ELF-1 (cell line): ENCODE measurements at places on chromosomes 5 and 9.

GRCh38 chr9:137253717-137254623 lies 1.2 kb upstream of the NELFB start:
- no peak for DNase-seq

- no peak for DNase-seq
Observed at GRCh38 chr5:66498791-66499207, 97.4 kb upstream of the MAST4 start.

- no peak for DNase-seq
Observed at GRCh38 chr5:169260896-169261569, 39.9 kb downstream of the SLIT3 start.

GRCh38 chr9:104863180-104863883 lies 64.6 kb downstream of the ABCA1 start:
- DNase-seq: peak; percentile 78

DNA sequence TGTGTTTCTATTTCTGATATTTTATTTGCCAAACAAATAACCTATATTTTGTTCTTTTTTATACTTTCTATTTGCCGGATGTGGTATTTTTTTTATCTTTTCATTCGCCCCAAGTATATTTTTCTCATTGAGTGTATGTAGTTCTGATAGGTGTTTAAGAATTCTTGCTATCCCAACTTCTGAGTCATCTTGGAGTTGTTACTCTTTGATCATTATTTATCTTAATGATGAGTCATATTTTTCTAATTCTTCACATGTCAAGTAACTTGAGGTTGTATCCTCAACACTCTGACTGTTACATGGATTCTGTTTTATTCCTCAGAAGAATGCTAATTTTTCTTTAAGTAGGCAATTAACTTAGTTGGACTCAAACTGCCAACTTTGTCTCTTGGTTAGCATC lies 498.1 kb downstream of the TLE1 start:
- no peak for DNase-seq

DNA sequence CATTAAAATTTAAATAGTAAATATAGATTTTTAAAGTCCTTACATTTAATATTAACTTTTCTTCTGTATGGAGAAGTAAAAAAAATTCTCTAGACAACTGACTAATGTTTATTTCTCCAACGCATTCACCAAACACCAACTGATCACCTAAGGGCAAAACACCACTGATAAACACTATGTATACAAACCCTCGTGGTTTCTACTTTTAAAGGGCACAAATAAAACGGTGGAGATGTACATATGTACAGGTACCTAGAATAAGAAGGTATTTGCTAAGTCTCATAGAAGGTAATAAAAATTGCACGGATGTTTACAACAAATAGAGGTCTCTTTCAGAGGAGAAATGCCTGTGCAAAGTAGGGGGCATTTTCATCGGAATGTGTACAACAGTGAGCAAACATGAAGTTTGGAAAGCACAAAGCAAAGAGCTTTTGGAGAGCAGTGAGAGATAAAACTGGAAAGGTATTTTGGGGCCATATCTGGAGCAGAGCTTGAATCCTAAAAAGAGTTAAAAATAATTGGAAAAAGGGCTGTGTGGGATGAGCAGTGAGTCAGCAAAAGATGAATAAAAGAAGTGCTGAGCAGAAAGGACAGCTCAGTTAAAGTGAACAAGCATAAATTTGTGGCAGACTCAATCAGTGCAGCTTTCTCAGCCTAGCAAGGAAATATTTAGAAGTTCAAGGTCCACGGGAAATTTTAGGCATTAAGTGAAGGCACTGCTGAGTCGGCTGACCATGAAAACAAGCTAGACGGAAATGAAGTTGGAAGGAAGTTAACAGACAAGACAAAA lies 160.0 kb downstream of the TMEM161B start:
- no peak for DNase-seq

- no peak for DNase-seq
Observed at GRCh38 chr9:126084008-126084407, 242.6 kb upstream of the MVB12B start.

GRCh38 chr5:67879620-67880510 lies 335.7 kb upstream of the PIK3R1 start:
- no peak for DNase-seq

GRCh38 chr5:75509956-75510355 lies 1.5 kb downstream of the CERT1 start:
- DNase-seq: no peak

DNA sequence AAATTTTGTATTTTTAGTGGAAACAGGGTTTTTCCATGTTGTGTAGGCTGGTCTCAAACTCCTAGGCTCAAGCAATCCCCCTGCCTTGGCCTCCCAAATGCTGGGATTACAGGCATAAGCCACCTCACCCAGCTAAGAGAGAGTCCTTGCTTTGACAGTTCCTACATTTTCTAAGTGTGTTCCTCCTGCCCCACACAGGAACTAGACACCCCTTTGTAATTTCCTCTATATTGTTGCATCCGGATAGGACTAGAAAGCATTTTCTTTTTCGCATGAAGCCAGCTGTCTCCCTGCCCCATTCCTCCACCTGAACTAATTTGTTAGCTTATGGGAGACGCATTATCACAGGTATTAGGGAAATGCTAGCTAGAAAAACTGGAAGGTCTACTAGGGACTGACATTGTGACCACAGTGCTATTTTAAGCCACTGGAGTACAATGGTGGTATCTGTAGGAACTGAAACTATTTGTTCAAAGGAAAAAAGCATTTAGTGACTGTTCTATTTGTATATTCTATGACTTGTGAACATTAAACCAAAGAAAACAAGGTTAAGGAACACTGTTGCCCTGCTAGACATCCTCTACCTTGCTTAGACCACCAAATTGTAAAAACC lies 214.1 kb downstream of the SMARCA2 start:
- DNase-seq: no peak

DNA sequence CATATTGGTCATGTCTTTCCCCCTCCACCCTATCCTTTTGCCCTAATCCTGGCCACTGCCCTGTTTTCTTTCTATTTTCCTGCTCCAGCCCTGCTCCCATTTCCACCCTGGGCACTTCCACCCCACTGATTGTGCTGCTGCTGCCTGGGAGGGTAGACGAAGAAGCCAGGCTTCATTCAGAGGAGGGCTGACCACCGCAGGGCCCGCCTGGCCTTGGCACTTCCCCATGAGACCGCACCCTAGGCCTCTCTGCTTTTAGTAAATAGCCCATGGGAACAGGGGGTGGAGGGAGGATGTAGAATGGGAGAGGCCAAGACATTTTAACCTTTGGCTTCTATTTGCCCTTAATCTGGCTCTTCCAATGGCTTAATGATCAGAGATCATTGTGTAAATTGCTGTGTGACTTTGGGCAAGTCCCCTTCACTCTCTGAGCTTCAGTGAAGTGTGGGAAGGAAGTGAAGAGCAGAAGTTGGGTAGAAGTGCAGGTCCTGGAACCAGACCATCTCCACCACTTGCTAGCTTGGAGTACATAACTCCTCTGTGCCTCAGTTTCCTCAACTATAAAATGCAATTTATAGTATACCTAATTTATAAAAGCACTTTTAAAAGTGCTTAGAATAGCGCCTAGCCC lies 13.6 kb upstream of the GPX3 start:
- no peak for DNase-seq

DNA sequence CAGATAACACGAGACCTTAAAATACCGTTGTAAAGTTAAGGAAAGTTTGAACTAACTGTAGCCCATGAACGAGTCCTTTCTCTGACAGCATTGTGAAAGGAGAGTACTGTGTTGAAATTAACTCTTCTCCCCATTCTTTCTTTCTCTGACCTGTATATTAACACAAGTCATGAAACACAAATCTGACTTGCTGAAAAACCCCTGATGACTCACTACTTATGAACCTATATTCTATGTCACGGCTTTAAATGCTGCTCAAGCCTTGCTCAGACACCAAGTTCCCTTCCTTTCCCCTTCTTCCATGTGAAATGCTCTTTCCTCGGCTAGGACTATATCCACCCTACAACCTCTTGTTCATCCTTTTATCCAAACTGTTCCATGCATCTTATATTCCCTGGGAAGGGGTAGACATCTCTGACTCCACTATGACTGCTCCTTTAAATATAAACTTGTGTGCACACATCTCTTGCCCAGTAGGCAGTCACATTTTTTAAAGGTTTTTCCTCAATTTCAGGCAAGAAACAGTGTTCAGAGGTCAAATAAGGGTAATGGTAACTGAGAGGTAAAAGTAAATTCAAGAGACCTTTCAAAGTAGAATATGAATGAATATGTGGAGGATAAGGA lies 142.9 kb downstream of the NFIB start:
- no peak for DNase-seq

DNA sequence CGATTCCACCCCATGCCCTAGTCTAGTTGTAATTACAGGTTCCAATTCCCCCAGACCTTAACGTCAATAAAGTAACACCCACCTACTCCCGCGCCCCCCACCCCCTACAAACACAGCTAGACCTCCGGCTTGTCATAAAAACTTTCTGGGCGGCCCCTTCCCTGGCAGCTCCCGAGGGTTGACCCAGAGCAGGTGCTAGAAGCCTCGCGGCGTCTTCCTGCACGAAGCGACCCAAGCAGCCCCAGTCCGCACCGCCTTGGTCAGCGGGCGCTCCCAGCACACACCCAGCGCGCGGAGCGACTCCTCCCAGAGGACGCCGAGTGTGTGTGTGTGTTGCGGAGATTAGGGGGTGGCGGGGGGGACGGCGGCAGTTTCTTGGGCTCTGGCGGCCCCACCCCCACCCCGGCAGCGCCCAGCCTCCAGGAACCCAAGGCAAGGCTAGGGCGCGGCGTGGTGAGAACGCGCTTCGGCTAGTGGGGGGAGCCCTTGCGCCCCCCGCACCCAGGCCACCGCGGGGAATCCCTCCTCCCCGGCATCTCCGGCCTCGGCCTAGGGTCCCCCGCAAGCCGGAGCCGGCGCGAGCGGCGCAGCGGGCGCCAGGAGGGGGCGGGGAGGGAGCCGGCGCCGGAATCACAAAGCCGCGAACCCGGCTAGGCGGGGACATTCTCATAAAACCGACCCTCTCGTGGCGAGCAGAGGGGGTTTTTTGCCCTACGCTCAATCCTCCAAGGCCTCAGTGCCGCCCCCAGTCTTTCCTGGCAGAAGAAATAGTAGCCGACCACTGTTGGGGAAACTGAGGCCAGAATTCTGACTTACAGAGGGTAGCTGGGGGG lies 2.2 kb downstream of the PCDH1 start:
- DNase-seq: peak; percentile 63

- DNase-seq: no peak
Observed at GRCh38 chr5:157984611-157985010, 125.7 kb upstream of the CLINT1 start.

DNA sequence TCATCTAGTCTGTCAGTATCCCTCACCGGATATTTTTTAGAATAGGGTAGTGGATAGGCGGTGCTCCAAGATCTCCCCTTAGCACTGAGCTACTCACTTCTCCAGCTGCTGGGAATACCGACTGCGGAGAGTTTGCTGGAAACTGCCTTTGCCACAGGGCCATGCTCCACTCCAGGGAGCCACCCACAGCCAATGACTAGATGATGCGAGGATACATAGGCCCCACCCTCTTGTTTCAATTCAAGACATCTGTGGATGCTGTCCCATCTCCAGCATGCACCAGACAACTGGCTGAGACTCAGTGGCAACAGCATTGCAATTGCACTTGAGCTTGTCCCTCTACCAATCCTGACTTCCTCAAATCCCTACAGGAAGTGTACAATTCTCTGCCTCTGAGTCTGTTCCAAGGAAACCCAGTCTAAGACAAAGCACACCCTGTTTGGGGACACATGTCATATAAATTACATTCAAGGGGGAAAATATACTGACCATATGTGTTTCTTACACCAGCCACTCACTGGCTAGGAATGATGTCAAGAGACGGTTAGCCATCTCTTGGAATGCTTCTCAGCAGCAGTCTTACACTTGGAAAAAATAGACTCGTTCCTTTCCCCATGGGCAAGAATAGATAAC lies 312.6 kb upstream of the KIF2A start:
- no peak for DNase-seq

DNA sequence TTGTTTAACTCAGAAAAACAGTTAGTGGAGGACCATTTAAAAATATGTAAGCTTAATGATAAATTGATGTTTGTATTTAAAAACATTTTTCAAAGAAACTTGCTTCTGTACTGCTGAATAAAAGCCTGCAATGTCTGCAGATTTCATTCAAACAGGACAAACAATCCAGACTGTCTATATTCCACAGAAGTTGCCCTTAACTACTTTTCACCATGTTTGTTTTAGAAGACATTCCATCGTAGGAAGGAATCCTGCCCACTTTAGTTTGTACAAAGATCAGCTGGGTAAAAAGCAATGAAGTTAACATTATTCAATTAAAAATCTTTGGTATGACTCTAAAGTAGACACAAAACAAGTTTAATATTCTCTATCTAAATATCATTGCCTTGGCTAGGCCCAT lies 195.7 kb upstream of the CCNH start:
- DNase-seq: no peak

- DNase-seq: no peak
Observed at GRCh38 chr5:39337252-39337915, 26.9 kb downstream of the C9 start.

DNA sequence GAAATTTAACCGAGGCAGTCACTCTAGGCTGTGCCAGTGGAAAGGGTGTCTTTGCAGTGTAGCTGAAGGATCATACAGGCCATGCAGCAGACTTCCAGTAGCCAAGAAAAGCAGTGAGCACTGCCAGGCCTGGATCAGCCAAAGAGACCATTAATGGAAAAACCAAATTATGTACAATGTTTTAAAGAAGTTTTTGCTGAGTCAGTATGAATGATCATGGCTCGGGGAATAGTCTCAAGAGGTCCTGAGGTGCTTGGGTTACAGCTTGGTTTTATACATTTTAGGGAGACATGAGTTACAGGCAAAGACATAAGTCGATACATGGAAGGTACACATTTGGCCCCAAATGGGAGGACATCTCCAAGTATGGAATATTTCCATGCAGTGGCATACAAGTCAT lies 141.3 kb downstream of the YTHDC2 start:
- DNase-seq: no peak

DNA sequence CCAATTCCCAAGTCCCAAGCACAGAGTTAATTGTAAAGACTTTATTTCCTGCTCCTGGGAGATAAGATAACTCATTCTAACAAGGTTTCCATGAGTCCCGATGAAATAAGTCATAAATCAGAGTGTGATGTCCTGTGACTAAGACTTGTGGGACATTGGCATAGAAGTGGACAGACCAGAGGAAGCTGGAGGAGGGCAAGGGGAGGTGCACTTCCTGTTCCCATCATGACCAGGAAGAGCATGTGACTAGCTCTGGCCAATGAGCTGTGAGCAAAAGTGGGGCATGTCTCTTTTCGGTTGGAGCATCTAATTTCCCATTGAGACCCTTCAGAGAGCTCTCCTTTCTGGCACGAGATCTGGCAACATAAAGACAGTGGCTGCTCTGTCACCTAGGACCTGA lies 100.4 kb downstream of the ZNF354C start:
- DNase-seq: no peak

DNA sequence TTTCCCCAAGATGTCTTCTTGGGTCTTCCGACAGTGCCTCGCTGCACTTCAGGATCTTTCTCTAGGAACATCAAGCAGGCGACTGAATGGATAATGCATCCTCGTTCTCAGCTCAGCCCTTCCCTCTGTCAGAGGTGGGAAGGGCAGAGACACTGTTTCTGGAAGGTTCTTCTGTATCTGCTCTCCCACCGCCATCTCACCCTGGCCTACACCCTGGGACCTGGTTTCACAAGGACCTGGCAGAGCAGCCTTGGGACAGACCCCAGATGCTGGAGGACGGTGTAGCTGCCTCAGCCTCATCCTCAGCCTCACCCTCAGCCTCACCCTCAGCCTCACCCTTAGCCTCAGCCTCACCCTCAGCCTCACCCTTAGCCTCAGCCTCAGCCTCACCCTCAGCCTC lies 18.5 kb downstream of the MRPL36 start:
- DNase-seq: no peak

- DNase-seq: no peak
Observed at GRCh38 chr9:94014066-94014654, 59.0 kb upstream of the BARX1 start.

GRCh38 chr5:127583866-127584265 lies 65.0 kb upstream of the CTXN3 start:
- DNase-seq: no peak
